ENCODE measurements at places on chromosomes 6 and 20. TPM values are rescaled to one million over a fixed set of nuclear protein-coding genes. Genes with fewer than 3 reads are reported as not detected.

GRCh38 chr6:5481033-5481432 lies 219.7 kb downstream of the FARS2 start:
- H3K36me3 ChIP-seq, result no peaks in the 10 kb centered on the region
- no peak overlapping the region for H3K27ac ChIP-seq
- DNase-seq, result no peak
- no peaks in the 10 kb centered on the region for H3K27me3 ChIP-seq

FKBP1C gene
- total RNA-seq, result not detected

ISM1 gene
- 1.4 TPM for total RNA-seq

GRCh38 chr6:99032396-99032795 lies 84.7 kb upstream of the FBXL4 start:
- no peak for DNase-seq
- H3K27ac ChIP-seq, result no peak overlapping the region
- H3K4me1 ChIP-seq, result no peaks in the 10 kb centered on the region
- no peak overlapping the region for H3K4me3 ChIP-seq

GRCh38 chr6:1615853-1616420 lies 6.2 kb downstream of the FOXC1 start:
- H3K36me3 ChIP-seq, result no peaks in the 10 kb centered on the region
- peaks cover 100% of the 10 kb centered on the region for H3K27me3 ChIP-seq
- no peak overlapping the region for H3K4me3 ChIP-seq
- H3K27ac ChIP-seq, result peak overlapping the region; percentile 97

DNA sequence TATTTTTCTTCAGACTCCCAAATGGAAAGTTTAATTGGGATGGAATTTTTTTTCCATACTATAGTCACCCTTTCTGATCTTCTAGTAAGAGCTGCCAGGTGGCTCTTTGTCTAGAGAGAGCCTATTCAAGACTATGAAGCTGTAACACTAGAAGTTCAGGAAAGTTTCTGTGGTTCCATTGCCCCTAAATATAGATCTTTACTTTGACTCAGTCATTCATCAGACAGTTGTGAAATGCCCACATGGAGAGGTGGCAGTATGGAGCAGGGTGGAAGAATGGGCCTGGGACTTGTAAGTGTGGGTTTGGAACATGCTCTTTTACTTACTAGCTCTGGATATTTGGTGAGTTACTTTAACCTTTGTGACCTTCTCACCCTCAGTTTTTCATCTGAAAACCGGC lies 87.8 kb downstream of the CTNNBL1 start:
- H3K4me1 ChIP-seq, result no peaks in the 10 kb centered on the region
- H3K4me3 ChIP-seq, result no peak overlapping the region

DNA sequence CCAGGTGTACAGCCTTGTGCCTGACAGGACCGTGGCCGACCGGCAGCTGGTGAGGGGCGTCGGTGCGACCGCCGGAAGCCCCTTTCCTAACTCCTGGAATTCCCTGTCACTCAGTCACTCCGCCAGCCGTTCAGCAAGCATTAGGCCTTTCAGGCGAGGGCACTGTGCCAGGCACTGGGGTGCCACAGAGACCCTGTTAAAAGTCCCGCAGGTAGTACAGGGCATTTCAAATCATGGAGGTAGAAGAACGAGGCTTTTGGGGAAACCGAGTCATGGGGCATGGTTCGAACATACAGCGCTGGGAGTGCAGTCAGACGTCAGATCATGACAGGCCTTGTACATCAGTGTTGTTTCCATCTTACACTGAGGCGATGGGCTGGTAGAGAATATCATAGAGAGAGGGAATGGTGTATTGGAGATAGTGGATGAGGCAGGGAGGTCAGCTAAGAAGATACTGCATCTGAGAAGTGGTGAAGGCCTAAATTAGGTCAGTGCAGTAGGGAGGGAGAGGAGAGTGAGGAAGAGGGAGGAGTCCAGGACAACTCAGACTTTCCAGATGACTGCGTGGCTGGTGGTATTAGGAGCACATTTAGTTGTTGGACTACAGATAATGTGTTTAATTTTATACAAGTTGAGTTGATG lies 892 bp upstream of the DXO start:
- H3K4me1 ChIP-seq, result peaks cover 36% of the 10 kb centered on the region
- peaks cover 10% of the 10 kb centered on the region for H3K36me3 ChIP-seq
- H3K27me3 ChIP-seq, result no peaks in the 10 kb centered on the region

GRCh38 chr6:34027445-34027936 lies 118.4 kb downstream of the GRM4 start:
- H3K4me3 ChIP-seq, result no peak overlapping the region
- no peak overlapping the region for H3K27ac ChIP-seq
- H3K4me1 ChIP-seq, result no peaks in the 10 kb centered on the region
- H3K36me3 ChIP-seq, result no peaks in the 10 kb centered on the region
- peaks cover 5% of the 10 kb centered on the region for H3K27me3 ChIP-seq

CRISP2 gene
- total RNA-seq, result not detected

SASH1 gene
- total RNA-seq, result 40.5 TPM

GRCh38 chr6:35601331-35602132 lies 87.2 kb downstream of the FKBP5 start:
- no peaks in the 10 kb centered on the region for H3K4me1 ChIP-seq
- DNase-seq, result peak; percentile 92
- H3K4me3 ChIP-seq, result peak overlapping the region; percentile 21
- H3K27ac ChIP-seq, result peak overlapping the region; percentile 89
- H3K36me3 ChIP-seq, result peaks cover 17% of the 10 kb centered on the region

- peak overlapping the region; percentile 10 for H3K27ac ChIP-seq
- no peak overlapping the region for H3K4me3 ChIP-seq
- no peaks in the 10 kb centered on the region for H3K36me3 ChIP-seq
- H3K4me1 ChIP-seq, result peaks cover 42% of the 10 kb centered on the region
- DNase-seq, result no peak
Observed at GRCh38 chr20:51450221-51450712, 92.3 kb downstream of the NFATC2 start.

BCAS1 gene
- total RNA-seq, result not detected

GRCh38 chr20:50513169-50514034 lies 3.2 kb downstream of the PTPN1 start:
- no peak overlapping the region for H3K4me3 ChIP-seq
- no peaks in the 10 kb centered on the region for H3K36me3 ChIP-seq
- peaks cover 84% of the 10 kb centered on the region for H3K4me1 ChIP-seq
- peak overlapping the region; percentile 54 for H3K27ac ChIP-seq
- no peaks in the 10 kb centered on the region for H3K27me3 ChIP-seq
- no peak for DNase-seq

- DNase-seq, result no peak
- H3K36me3 ChIP-seq, result no peaks in the 10 kb centered on the region
- H3K27ac ChIP-seq, result no peak overlapping the region
- H3K4me3 ChIP-seq, result no peak overlapping the region
- H3K4me1 ChIP-seq, result no peaks in the 10 kb centered on the region
Observed at GRCh38 chr6:107594736-107595135, 104.8 kb downstream of the SOBP start.

DNA sequence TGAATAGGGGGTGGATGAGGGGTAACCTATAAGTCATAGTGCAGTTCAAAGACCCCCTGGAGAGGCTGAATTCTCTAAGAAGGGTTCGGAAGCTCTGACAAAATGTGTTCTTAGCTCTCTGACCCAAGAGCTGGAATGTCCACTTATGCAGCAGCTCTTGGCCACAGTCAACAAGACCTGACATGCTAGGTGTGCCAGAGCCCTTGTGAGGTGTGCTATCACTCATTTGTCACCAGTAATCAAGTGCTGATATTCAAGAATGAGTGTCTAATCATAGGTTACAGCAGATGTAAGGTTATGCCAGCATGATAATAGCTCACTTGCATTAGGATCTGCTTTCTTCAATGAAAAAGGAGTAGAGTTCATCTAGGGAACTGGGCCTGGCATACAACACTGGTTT lies 28.1 kb downstream of the TOMM6 start:
- H3K36me3 ChIP-seq, result no peaks in the 10 kb centered on the region
- no peak overlapping the region for H3K4me3 ChIP-seq
- H3K4me1 ChIP-seq, result no peaks in the 10 kb centered on the region
- no peak overlapping the region for H3K27ac ChIP-seq
- no peaks in the 10 kb centered on the region for H3K27me3 ChIP-seq

DNA sequence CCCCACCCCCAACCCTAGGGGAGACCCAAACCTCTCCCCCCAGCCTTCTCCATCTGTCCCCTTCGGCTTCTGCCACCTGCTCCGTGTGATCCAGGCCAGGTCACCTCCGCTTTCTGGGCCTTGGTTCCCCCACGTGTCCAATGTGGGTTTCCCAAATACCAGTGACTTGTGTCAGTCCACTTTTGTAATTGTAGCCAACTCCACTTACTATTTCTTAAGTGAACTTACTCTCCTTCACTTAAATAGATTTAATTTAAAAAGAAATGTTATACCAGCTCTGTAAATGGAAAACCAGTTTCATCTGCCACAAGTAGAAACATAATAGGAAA lies 10.0 kb upstream of the FAM110A start:
- H3K27me3 ChIP-seq, result no peaks in the 10 kb centered on the region
- no peak overlapping the region for H3K27ac ChIP-seq
- no peaks in the 10 kb centered on the region for H3K36me3 ChIP-seq
- no peak overlapping the region for H3K4me3 ChIP-seq

- H3K27ac ChIP-seq, result no peak overlapping the region
- no peaks in the 10 kb centered on the region for H3K27me3 ChIP-seq
- no peak for DNase-seq
- no peaks in the 10 kb centered on the region for H3K36me3 ChIP-seq
Observed at GRCh38 chr6:73800997-73801396, 105.0 kb downstream of the CD109 start.

DNA sequence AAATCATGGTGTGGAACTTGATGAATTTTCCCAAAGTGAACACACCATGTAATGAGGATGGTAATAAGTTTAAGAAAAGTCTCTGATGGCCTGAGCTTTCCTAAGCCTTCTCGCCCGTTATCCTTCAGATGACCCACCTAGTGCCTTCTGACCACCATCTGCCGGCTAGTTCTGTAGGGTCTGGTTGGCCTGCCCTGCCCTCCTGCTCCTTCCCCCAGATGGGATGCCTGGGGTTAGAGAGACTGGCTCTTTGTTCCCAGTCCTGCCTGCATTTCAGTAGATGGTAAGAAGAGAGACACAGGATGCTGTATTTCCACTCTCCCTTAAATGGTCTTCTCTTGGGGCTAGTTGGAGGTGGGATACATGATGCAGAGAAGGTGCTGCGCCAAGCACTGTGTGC lies 43.0 kb downstream of the TIAM2 start:
- no peaks in the 10 kb centered on the region for H3K27me3 ChIP-seq
- no peak for DNase-seq
- no peak overlapping the region for H3K4me3 ChIP-seq
- no peaks in the 10 kb centered on the region for H3K36me3 ChIP-seq
- H3K4me1 ChIP-seq, result no peaks in the 10 kb centered on the region

MAS1 gene
- total RNA-seq, result not detected

- H3K27me3 ChIP-seq, result no peaks in the 10 kb centered on the region
- DNase-seq, result no peak
- H3K36me3 ChIP-seq, result peaks cover 15% of the 10 kb centered on the region
- peaks cover 63% of the 10 kb centered on the region for H3K4me1 ChIP-seq
- H3K4me3 ChIP-seq, result peak overlapping the region; percentile 63
Observed at GRCh38 chr6:30679765-30680535, 6.5 kb downstream of the PPP1R18 start.

DNA sequence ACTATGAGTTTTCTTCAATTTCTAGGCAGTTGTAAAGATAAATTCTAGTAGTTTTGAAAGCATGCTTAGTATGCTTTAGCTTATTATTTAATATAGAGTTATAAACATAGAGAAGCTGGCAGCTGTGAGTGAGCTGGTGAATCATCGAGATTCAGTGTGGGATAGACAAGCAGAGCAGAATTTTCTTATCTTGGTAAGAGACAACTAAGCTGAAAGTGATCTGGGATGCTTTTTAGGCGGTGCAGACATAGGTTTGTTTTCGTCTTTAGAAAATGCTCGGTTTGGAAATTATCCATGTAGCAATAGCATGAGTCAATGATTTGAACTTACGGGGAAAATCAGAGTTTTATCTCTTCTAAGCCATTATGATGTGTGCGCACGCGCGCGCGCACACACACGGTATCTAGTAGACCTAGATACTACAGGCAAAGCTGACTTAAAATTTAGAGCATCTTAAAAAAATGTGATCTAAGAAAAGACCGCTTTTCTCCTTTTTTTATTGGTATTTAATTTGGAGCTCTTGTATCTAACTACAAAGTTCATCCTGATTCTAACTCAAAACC lies 128.3 kb upstream of the MAP3K7 start:
- no peaks in the 10 kb centered on the region for H3K36me3 ChIP-seq
- H3K4me1 ChIP-seq, result no peaks in the 10 kb centered on the region
- no peaks in the 10 kb centered on the region for H3K27me3 ChIP-seq
- H3K4me3 ChIP-seq, result no peak overlapping the region
- no peak overlapping the region for H3K27ac ChIP-seq
- DNase-seq, result no peak

GRCh38 chr20:32040142-32040953 lies 11.7 kb upstream of the HCK start:
- H3K4me1 ChIP-seq, result no peaks in the 10 kb centered on the region
- no peak for DNase-seq

TRAPPC3L gene
- not detected for total RNA-seq

- H3K4me1 ChIP-seq, result peaks cover 51% of the 10 kb centered on the region
- H3K27me3 ChIP-seq, result no peaks in the 10 kb centered on the region
- H3K4me3 ChIP-seq, result no peak overlapping the region
Observed at GRCh38 chr6:13422681-13423221, 64.6 kb downstream of the GFOD1 start.

GRCh38 chr20:33554914-33555420 lies 65.1 kb downstream of the CBFA2T2 start:
- H3K4me3 ChIP-seq, result peak overlapping the region; percentile 2
- H3K36me3 ChIP-seq, result no peaks in the 10 kb centered on the region
- H3K27me3 ChIP-seq, result no peaks in the 10 kb centered on the region

DNA sequence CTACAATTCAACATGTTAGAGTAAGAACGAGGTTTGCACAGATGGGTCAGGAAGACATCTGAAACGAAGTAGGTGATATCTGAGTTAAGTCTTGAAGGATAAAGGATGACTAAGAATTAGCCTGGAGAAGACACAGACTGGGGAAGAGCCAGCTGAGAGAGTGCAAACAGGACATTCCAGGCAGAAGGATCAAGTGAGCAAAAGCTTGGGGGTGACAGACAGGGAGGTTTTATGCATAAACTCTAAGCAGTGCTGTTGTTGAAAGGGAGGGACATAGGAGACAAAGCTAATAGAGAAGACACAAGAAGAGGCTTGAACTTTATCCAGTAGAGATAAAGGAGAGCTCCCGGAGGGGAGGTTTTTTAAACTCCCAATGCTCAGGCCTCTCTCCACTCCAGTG lies 15.0 kb upstream of the ETV7 start:
- no peak overlapping the region for H3K4me3 ChIP-seq
- DNase-seq, result no peak
- no peaks in the 10 kb centered on the region for H3K4me1 ChIP-seq
- H3K27me3 ChIP-seq, result no peaks in the 10 kb centered on the region

FAM83C gene
- total RNA-seq, result not detected

GRCh38 chr6:41774841-41775240 lies 4.9 kb downstream of the FRS3 start:
- H3K27ac ChIP-seq, result no peak overlapping the region
- peaks cover 9% of the 10 kb centered on the region for H3K4me1 ChIP-seq
- no peaks in the 10 kb centered on the region for H3K27me3 ChIP-seq
- DNase-seq, result no peak
- H3K4me3 ChIP-seq, result no peak overlapping the region

Data from sigmoid colon (tissue), 7 donors.